Spinal cord (tissue), 10 donors: ENCODE measurements at places on chromosomes 4 and X.

- no peak for DNase-seq
Measured at GRCh38 chr4:77023920-77024319, 51.9 kb downstream of the CCNI start.

GRCh38 chrX:25191403-25191802 is 175.6 kb upstream of the ARX start:
- DNase-seq: no peak

DNA sequence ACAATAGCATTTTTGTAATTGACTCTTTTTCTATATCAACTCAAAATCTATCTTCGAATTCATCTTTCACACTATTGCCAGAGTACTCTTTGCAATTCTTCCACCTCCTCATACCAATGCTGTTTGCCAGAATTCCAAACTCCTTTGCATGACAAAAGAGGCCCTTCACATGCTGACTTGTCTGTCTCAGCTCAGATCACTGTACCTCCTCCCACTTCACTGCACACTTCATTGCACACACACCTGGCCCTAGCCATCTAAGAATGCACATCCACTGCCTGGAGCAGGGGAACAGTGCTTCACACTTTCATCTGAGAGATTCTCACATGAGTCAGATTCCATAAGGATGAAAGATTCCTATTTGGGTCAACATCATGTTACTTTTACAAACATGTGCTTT is 56.5 kb downstream of the PRDM5 start:
- DNase-seq: no peak

GRCh38 chr4:183249854-183250253 is 70.2 kb downstream of the CLDN22 start:
- peak; percentile 89 for DNase-seq

DNA sequence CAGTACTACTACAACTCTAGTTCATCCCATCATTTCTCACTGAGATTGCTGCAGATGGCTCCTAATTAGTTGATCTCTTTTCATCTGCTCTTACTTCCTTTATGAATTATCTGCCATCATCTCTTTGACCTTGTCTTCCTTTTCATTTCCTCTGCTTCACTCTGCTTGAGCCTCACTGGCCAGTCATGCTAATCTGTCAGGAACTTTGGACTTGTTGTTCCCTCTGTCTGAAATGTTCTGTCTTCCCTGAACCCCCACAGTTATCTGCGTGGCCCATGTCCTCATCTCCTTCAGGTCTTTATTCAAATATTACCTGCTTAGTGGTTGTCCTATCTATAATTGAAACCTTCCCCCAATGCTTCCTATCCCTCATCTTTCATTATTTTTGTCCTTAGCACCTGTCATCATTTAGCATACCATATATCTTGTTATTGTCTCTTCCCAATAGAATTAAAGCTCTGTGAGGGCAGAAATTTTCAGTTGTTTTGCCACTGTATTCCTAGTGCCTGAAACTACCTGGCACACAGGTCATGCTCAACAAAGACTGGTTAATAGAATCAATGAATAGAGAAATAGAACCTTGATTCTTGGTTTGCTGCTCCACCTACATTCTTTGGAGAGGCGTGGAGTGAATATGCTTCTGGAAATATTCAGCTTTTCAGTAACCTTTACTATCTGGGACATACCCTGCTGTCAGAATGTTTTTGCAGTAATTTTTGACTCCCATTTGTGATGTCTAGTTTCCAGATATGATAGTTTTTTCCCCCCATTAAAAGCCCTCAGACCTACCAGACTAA is 5.0 kb downstream of the SLC4A4 start:
- DNase-seq: no peak

DNA sequence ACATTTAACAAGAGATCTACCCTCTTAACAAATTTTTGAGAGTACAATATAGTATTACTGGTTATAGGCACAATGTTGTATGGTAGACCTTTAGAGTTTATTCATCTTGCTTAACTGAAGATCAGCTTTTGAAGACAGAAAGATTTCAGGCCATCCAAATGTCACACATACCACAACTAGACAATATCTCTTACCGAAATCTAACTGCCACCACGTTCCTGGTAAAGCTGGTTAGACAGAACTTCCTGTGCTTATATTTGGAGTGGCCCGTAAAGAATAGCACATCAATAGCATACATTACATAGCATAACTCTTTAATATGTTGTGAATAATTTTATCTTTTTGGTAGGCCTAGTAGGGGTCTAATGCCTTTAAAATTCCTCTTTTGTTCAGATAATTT is 29.8 kb upstream of the ARHGEF6 start:
- DNase-seq: no peak

DNA sequence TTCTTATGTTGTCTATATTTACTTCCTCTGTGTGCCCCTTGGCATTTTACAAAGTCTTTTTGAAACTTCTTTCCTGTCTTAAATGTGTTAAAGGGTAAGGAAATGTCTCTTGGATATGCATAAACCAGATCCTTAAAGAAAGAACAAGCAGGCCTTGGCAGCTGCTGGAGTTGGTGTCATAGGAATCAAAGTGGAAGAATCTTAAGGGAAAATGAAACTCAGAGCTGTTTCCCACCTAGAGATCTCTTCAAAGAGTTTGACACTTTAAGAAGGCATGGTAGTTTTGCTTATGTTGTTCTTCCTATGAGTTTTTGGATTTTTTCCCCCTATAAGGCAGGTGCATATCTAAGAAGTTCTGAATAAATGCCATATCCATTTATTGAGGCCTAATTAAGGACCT is 37.0 kb upstream of the CWH43 start:
- no peak for DNase-seq

GRCh38 chrX:915427-916229 is 285.0 kb downstream of the SHOX start:
- DNase-seq: no peak

DNA sequence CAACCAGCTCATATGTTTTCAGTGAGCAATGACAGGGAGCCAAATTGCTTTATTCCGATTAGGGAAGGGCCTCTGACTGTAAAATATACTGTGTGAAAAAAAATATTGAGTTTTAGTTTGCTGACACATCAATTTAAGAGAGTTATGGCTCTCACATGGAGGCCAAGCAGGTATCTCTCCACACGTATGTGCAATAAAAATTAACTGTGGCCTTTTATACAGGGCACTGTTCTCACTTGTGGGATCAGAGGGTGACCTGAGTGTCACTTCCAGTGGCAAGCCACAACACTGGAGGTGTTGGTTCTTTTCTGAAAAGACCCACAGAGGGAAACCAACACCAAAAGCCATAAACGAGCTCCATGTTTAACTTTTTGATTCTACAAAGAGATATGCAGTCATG is 462.8 kb downstream of the MID1IP1 start:
- no peak for DNase-seq

- DNase-seq: no peak
Measured at GRCh38 chr4:2006956-2007653, 1.7 kb downstream of the NELFA start.

GRCh38 chr4:182825786-182826185 is 91.4 kb downstream of the DCTD start:
- peak; percentile 25 for DNase-seq

GRCh38 chrX:118839334-118839958 is 15.8 kb downstream of the ZCCHC12 start:
- DNase-seq: peak; percentile 45

DNA sequence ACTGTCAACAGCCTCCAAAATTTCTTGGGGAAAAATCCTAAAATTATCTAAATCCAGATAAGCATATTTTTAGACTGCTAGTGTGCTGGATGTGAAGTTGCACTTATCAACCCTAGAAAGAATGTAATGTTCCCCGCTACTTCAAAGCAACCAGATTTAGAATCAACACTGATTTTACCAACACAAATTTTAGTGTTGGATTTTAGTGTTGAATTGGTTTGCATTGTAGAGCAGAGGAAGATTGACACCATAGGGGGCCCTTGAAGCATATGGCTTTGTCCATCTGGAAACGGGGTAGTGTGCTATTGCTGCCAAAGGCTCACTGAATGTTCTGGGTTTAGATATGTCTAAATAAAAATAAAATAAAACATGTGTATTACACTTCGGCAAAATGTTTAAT is 126.3 kb upstream of the EMCN start:
- DNase-seq: no peak

- DNase-seq: no peak
Measured at GRCh38 chr4:184675018-184675417, 25.5 kb downstream of the PRIMPOL start.

DNA sequence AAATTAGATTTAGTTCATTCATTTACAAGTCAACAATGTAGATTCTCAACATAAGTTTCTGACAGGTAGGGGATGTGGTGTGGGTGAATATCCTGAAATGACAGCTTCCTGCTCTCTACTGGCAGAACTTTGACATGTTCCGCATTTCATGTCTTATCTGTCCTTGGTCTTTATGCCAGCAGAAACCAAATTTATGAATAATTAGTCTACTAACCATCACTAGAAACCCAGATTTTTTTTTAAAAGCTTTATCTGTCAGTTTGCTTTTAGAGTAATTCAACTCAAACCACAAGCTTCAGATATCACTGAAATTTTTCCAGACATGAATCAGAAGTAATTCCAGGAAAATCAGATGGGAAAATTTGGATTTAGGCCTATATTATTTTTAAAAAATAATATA is 17.9 kb downstream of the COQ2 start:
- DNase-seq: no peak

- DNase-seq: no peak
Measured at GRCh38 chr4:1939664-1940509, 68.7 kb downstream of the NSD2 start.

- DNase-seq: no peak
Measured at GRCh38 chr4:13980317-13981310, 353.1 kb upstream of the BOD1L1 start.

DNA sequence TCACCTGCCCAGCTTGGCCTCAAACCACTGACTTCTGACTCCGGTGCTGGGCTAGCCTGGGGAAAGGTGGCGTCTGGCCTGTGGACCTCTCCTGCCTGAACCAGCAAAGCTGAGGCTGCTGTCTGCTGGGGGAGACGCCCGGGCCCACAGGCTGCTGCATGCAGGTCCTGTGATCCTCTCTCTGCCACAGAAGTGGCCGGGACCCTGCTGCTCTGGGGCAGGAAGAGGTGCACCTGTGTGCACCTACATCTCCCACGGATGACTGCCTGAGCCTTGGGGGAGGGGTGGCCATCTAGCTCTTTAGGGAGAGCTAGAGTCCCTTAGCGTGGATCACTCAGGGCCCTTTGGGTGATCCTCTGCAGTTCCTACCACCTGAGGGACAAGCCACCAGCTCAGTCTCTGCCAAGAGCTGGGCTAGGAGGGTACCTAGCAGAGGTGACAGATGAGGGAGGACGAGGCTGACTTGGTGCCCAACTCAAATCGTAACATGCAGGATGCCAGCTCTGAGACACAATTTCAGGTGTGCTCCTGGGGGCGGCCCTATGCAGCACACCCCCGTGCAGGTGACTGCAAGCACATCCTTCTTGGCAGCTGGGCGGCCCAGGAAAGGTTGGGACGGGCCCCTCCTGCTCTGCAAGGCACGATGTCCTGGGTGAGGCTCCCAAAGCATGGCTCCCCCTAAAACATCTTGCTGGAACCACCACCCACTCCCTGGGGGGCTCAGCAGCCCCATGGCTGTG is 22.5 kb downstream of the LETM1 start:
- DNase-seq: no peak

GRCh38 chrX:137051978-137052642 is 18.3 kb upstream of the GPR101 start:
- peak; percentile 28 for DNase-seq

GRCh38 chr4:23876418-23877089 is 13.3 kb downstream of the PPARGC1A start:
- DNase-seq: no peak

GRCh38 chr4:17687237-17687857 is 72.9 kb downstream of the MED28 start:
- DNase-seq: no peak

- no peak for DNase-seq
Measured at GRCh38 chrX:125846271-125846670, 319.8 kb downstream of the DCAF12L2 start.

- DNase-seq: no peak
Measured at GRCh38 chr4:37951461-37952352, 8.5 kb upstream of the PTTG2 start.

GRCh38 chrX:153953342-153953830 is 8.9 kb upstream of the RENBP start:
- DNase-seq: no peak

DNA sequence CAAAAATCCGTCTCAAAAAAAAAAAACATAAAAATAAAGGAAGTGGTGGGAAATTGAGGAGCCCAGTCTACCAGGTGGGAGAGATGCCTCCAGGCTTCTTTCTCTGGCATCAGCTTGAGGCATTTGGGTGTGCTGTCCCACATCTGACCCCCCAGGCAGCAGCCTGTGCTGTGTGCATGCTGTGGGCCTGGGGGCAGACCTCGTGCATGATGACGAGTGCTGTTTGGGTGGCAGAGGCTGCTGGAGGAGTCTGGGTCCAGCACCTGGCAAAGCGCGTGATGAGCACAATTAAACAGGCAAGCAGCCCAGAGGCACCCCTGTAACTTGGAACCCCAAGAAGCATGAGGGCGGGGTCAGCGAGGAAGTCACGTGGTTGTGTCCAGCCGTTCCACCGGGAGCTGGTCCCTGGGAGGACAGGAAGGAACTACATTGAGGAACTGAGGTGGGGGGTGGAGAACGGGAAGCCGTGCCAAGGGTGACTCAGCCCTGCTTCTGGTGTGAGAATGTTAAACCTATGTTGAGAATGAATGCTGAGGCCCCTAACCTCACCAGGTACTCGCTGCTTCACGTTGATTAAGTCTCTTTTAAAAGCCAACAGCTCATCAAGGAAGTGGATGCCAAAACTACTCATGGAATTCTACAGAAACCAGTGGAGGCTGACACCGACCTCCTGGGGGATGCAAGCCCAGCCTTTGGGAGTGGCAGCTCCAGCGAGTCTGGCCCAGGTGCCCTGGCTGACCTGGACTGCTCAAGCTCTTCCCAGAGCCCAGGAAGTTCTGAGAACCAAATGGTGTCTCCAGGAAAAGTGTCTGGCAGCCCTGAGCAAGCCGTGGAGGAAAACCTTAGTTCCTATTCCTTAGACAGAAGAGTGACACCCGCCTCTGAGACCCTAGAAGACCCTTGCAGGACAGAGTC is 6.1 kb downstream of the TACC3 start:
- no peak for DNase-seq
